WTC11 (cell line): ENCODE measurements at places on chromosomes 4 and X.
A peak's percentile ranks its signal among the peaks of the same experiment; 100 is the strongest.

DNA sequence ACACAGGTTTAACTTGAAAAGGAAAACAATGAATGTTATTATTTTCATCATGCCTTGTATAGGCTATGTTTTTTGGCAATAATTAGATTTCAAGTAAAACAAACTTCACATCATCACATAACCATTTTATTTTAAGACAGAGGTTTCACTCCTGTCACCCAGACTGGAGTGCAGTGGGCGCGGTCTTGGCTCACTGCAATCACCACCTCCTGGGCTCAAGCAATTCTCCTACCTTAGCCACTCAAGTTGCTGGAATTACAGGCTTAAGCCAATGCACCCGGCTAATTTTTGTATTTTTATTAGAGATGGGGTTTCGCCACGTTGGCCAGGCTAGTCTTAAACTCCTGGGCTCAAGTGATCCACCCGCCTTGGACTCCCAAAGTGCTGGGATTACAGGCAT lies 658.6 kb upstream of the ATOH1 start:
- DNase-seq = no peak

GRCh38 chrX:125003746-125004446 lies 315.8 kb upstream of the TEX13C start:
- DNase-seq = no peak

GRCh38 chr4:33037464-33037863 lies 2317.3 kb downstream of the PCDH7 start:
- peak; percentile 14 for DNase-seq

- DNase-seq = no peak
These were observed 141.8 kb downstream of the CBR4 start for GRCh38 chr4:168868044-168868781.

GRCh38 chr4:122583906-122584305 lies 37.0 kb downstream of the IL21 start:
- DNase-seq = no peak

- no peak for DNase-seq
These were observed 282.1 kb upstream of the GIMD1 start for GRCh38 chr4:106650701-106651100.

DNA sequence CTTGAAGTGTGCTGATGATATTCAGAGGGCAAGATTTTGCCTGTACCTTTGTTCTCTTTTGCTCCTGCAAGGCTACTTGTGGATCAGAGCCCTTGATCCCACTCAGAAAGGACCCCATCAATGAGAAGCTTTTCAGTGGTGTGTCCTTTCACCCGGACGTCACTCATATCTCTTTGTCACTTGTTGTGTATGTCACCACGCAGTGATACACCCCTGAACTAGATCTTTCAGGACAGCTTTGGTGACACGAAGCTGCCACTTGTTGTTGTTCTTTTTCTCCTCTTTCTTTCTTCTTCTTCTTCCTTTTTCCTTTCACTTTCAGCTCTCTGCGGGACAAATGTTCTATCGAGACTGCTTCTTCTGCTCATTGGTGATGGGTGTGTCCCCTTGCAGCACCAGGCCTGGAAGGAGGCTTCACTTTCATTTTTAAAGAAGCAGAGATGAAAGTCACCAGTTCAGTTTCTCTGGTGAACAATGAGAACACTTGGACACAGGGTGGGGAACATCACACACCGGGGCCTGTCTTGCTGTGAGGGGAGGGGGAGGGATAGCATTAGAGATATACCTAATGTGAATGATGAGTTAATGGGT lies 83.6 kb downstream of the NBDY start:
- DNase-seq = no peak

- no peak for DNase-seq
These were observed 53.9 kb upstream of the MMAA start for GRCh38 chr4:145565328-145565727.

- DNase-seq = no peak
These were observed 5.6 kb downstream of the PCDH10 start for GRCh38 chr4:133154725-133155124.
